ENCODE measurements at places on chromosomes 6 and 20.

GRCh38 chr6:133587546-133588160, 301.3 kb upstream of the TCF21 start:
- no peak for DNase-seq

DNA sequence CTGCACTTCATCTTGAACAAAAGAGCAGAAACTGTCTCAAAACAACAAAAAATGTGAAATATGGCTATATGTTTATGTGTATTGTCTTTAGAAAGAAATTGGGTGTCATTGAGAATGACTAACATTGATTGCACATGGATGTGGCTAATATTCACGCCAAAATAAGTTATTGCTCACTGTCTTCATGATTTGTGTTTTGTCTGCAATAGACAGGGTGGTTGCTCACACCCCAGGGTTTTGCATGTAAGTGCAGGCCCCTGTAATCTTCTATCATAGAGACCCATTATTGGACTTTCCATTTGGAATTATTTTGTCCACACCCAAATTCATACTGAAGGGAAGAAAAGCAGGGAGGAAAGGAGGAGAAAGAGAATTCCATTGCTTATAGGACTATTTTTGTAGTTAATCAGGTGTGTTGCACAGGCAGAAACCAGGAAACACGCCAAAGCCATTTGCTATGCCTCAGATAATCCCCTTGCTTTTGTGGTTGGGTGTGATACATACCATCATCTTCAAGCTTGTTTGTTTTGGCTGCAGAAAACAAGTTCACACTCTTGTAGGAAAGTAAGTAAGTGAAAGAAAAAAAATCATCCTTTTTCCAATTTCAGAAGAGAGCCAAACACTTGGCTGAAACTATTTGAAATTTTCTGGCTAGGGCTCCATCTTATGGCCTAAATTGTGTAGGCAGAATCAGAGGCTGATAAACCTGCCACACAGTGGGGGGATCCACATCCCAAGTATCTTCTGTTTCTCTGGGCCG, 214.1 kb downstream of the COL12A1 start:
- DNase-seq, result peak; percentile 4

DNA sequence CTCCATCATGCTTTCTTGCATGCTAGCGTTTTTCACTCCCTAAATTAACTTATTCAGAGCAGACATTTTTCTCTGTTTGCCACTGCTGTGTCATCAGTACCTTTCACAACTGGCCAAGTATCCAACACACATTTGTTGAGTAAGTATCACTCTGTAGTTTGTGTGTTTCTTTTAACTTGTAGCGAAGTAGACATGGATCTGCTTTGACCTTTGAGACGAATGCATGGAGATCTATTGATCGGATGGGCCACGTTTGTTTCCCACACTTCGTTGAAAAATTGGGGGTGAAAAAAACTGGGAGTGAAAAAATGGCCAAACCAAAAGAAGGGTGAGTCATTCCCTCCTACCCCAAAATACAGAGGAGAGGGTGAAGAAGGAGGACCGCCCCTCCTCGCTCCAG, 12.9 kb upstream of the SLC9A8 start:
- DNase-seq, result no peak

- DNase-seq, result no peak
These were observed 1071.1 kb upstream of the CITED2 start for GRCh38 chr6:140445474-140446004.

GRCh38 chr20:63314015-63314471, 21.1 kb downstream of the COL20A1 start:
- DNase-seq, result no peak

- DNase-seq, result no peak
These were observed 9.2 kb downstream of the ZHX3 start for GRCh38 chr20:41308290-41308711.

GRCh38 chr6:36865835-36866234, 8.8 kb downstream of the PPIL1 start:
- DNase-seq, result no peak

DNA sequence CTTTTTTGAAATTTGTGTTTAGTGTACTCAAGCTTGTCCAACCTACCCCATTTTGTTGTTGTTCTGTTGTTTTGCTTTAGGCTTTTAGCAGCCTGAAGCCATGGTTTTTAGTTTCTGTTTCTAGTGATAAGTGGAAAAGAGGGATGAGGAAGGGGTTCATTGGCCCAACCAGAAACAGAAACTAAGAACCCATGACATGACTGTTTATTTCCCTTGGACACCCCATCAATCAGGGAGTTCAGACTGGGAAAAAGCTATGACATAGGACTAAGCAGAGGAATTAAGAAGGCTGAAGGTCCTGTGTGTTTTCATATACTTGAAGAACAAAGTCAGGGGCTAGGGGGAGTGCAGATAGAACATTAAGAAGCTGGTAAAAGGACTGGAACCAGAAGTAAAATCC, 194.5 kb upstream of the THEMIS start:
- DNase-seq, result no peak

DNA sequence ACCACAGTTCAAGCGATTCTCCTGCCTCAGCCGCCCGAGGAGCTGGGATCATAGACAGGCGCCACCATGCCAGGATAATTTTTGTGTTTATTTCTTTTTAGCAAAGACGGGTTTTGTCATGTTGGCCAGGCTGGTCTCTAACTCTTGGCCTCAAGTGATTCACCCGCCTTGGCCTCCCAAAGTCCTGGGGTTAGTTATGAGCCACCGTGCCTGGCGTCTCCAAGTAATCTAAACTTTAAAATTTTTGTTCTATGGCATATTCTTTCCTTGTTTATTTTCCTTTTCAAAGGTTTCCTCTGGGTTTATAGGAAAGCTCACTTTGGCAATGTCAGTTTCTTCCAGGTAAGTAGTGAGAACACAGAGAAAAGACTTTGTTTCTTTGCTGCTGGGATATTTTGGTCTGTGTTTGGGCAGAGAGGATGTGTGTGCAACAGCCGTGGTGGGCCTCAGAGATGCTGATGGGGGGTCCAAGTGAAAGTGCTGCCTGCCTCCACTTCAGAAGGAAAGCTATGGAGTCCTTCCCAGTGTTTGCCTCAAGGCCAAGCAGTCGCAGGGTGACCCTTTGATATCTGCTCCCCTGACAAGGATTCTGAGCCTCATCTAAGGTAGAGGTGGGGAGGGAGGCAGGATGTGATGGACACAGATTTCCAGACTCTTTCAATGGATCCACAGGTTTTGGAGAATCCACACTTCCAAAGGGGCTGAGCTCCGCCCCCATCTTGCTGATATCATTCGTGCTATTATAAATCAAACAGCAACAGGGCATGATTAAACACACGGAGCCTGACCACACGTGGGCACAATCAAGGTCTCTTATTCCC, 2.3 kb downstream of the LRP11 start:
- DNase-seq, result no peak

- no peak for DNase-seq
These were observed 713.1 kb downstream of the HDGFL1 start for GRCh38 chr6:23282252-23283021.

GRCh38 chr6:101534386-101534785, 140.9 kb downstream of the GRIK2 start:
- DNase-seq, result no peak

DNA sequence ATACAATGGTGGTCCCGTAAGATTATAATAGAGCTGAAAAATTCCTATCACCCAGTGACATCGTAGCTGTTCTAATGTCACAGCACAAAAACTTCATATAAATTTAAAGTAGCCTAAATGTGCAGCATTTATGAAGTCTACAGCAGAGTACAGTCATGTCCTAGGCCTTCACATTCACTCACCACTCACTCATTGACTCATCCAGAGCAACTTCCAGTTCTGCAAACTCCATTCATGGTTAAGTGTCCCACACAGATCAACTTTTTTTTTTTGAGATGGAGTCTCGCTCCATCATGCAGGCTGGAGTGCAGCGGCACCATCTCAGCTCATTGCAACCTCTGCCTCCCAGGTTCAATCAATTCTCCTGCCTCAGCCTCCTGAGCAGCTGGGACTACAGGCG, 20.9 kb upstream of the KCNG1 start:
- DNase-seq, result no peak

DNA sequence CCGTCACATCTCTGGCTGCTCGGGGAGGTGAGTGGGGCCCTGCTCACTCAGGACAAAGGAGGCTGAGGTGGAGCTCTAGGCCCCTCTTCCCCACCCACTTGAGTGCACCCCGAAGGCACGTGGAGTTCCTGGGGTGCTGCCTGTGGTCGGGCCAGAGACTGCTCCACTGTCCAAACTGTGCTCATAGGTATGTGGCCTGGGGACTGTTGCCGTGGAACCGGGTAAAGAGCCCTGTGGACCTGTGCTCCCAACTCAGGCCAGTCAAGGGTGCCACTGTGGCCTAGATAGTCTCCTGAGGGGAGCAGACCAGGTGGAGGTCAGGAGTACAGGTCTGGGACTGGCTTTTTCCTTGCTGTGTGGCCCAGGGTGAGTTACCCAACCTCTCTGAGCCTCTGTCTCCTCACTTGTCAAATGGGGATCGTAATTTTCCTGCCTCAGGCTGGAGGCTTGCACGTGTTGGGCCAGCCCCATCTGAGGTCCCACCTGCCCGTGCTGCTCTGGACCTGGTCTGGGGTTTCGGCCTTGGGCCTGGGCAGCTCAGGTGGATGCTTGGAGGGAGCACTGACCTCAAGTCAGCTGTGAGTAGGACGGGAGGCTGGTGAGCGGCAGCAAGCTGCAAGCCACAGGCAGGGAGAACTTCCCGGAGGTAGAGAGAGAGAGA, 12.4 kb upstream of the NPBWR2 start:
- no peak for DNase-seq

DNA sequence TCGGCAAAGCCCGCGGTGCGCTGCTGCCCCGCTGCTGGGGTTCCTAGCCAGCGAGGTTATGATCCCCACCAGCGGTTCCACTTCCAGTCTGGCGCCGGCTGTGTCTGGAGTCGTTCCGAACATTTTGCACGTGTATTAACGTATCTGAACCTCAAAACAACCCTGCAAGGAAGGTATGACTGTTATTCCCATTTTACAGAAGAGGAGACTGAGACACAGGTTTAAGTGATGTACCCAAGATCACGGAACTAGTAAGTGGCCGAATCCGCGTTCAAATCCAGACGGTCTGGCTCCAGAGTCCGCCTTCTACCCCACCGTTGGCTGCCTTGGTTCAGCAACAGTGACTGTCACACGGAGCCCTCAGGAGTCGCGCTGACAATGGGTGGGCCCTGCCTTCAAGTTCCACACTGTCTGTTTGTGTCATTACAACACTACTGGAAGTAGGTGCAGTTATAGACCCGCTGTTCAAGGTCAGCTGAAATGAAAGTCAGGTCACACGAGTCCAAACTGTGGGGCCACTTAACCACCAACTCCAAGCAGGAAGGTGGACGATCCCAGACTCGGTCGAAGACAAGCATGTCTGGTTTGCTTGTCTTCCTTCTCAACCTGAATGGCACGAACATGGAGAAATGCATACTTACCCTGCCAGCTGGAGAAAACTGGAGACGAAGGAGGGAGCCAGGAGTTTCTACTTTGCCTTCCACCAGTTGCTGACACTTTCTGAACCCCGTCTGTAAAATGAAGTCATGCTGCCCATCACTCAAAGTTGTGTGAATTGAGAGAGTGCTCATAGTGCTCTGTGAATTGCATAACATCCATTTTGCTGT, 803 bp upstream of the SRXN1 start:
- DNase-seq, result peak; percentile 55

- DNase-seq, result no peak
These were observed 862.8 kb upstream of the CITED2 start for GRCh38 chr6:140237251-140237650.

GRCh38 chr20:33524261-33524660, 34.4 kb downstream of the CBFA2T2 start:
- DNase-seq, result no peak

- DNase-seq, result no peak
These were observed 227.6 kb upstream of the PRSS16 start for GRCh38 chr6:27019651-27020552.

GRCh38 chr20:22561965-22562577, 22.3 kb downstream of the FOXA2 start:
- no peak for DNase-seq

DNA sequence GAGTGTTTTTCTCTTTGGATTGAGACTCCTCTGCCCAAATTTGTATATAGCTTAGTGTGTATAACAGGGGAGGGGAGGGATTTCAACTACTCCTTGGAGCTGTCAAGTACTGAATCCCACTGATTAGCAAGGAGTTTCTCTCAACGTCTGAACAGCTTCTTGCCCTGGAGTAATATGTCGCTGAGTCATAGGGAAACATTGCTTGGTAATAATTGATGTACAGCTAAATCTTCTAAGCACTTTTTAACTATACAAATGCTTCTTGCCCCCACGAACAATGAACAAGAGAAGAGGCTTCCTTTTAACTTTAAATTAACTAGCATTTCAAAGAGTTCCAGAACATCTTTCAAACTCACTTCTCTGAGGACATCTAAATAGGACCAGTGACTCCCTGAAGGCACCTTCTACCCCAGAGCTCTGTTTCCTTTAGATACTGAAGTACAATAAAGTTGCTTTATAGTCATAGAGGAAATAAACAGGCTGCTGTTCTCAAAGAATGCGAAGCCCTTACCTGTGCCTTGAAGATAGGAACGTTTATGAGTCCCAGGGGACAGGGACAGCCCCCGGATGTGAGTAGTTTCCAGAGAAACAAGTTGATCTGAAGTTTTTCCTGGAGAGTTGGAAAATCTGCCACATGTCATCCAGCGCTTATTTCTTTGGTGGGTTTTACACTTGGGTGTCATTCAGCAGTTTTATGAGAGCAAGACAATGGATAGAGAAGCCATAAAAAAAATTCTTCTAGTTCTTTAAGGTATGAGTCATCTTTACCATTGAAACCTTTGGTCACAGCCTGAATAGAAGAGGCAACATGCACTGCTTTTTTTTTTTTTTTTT, 462.5 kb upstream of the BTBD3 start:
- DNase-seq, result no peak

DNA sequence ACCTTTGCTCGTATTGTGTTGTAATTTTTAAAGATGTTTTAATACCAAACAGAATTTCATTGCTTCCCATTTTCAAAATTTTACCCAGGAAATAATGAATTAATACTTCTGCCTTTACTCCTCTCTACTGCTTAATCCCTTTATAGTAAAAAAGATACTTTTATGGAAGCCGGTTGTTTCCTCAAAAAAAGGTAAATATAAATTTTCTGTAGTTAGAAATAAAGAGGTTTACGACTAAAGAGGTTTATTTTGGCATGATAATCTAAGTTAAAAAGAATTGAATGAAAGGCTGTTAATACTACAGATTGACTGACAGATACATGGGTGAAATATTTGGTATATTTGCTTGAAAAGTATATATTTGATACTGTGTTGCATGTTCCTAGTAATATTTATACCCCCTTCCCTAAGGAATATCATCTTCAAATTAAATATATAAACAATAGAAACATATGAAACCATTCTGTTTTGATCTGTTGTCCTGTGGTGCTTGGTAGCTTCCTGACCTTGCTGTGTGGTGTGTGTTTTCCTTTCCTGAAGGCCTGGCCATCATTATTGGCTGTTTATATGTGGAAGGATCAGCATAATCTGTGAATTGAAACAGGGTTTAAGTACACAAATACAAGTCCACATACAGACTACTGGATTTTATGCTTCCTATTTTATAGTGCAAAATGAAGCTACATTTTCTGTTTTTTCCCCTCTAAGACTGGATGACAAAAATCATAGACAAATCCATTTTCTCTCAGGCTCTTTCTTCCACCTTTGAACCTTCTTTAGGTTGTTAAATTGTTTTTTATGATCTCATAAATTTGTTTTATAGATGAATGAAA, 2.3 kb downstream of the LIN28B start:
- DNase-seq, result peak; percentile 17

GRCh38 chr6:145017516-145017915, 717.8 kb downstream of the EPM2A start:
- DNase-seq, result no peak
